ENCODE measurements at places on chromosomes 7 and 10. TPM values are rescaled to one million over a fixed set of nuclear protein-coding genes. Genes with fewer than 3 reads are reported as not detected.

The FAM24B gene
- total RNA-seq = 6.8 TPM

The HOXA4 gene
- 2.0 TPM for total RNA-seq

The VAX1 gene
- not detected for total RNA-seq

The HERC4 gene
- total RNA-seq = 36.5 TPM

The FAM20C gene
- total RNA-seq = 27.1 TPM

The PVRIG gene
- total RNA-seq = 0.30 TPM

The IGFBP3 gene
- 4.1 TPM for total RNA-seq

The CFTR gene
- total RNA-seq = not detected

The ANKRD1 gene
- total RNA-seq = not detected

The SPDYE18 gene
- total RNA-seq = 0.37 TPM

The C10orf53 gene
- total RNA-seq = not detected

The PAPOLB gene
- 0.20 TPM for total RNA-seq

The GATA3 gene
- 2.7 TPM for total RNA-seq

The DPP6 gene
- not detected for total RNA-seq

The LGI1 gene
- not detected for total RNA-seq

The FANK1 gene
- total RNA-seq = 5.4 TPM

The DENND2A gene
- total RNA-seq = 0.12 TPM

The FRMPD2 gene
- 0.30 TPM for total RNA-seq
